ENCODE measurements at places on chromosomes 5 and 9. TPM values are rescaled to one million over a fixed set of nuclear protein-coding genes. Genes with fewer than 3 reads are reported as not detected.

Gene PCDHGB2
- total RNA-seq = 2.4 TPM

Gene DIPK1B
- 0.30 TPM for total RNA-seq

Gene ADAMTS13
- 2.8 TPM for total RNA-seq

Gene IL5
- total RNA-seq = not detected

Gene AMBP
- total RNA-seq = not detected

Gene ROPN1L
- 0.14 TPM for total RNA-seq

Gene IL9
- not detected for total RNA-seq

Gene FAM221B
- total RNA-seq = not detected

Gene PELO
- total RNA-seq = 38.1 TPM

Gene NFIL3
- total RNA-seq = 17.0 TPM

Gene ANKRD31
- total RNA-seq = 0.14 TPM

Gene INSL6
- not detected for total RNA-seq

Gene DRD1
- not detected for total RNA-seq

Gene SVEP1
- total RNA-seq = 9.2 TPM

Gene KIAA0825
- 5.0 TPM for total RNA-seq

Gene SHC3
- total RNA-seq = 79.2 TPM

Gene PIGO
- total RNA-seq = 20.2 TPM

Gene THOC3
- 58.2 TPM for total RNA-seq

Gene ELOVL7
- not detected for total RNA-seq

Gene CARTPT
- total RNA-seq = not detected

Data from smooth muscle cell of the umbilical artery (primary cell).